ENCODE measurements at places on chromosomes 13 and 19.

GRCh38 chr13:26971990-26972887 is 199.4 kb downstream of the USP12 start:
- peak; percentile 28 for DNase-seq

DNA sequence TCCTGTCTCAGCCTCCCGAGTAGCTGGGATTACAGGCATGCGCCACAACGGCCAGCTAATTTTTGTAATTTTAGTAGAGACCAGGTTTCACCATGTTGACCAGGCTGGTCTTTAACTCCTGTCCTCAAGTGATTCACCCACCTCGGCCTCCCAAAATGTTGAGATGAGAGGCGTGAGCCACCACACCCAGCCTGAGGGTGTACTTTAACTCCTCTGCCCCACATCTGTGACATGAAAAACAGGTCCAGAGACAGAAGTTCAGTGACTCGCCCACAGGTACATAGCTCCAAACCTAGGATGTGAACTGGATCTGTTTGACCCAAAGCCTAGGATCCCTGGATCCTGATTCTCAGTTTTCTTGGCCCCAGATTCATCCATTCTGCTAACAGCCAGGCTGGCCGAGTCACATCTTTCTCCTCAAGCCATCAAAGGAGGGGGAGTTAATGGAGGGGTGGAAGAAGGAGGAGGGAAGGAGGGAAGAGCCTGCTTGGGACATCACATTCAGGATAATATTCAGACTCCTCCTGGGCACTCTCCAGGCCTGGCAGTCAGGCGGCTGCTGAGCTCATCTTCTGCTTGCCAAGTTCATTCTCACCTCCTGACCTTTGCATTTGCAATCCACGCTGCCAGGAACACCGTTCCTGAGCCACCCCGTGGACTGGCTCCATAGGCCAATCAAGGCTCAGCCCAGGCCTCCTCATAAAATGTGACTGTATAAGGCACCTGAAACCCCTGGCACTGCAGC is 3.1 kb downstream of the SPC24 start:
- no peak for DNase-seq

DNA sequence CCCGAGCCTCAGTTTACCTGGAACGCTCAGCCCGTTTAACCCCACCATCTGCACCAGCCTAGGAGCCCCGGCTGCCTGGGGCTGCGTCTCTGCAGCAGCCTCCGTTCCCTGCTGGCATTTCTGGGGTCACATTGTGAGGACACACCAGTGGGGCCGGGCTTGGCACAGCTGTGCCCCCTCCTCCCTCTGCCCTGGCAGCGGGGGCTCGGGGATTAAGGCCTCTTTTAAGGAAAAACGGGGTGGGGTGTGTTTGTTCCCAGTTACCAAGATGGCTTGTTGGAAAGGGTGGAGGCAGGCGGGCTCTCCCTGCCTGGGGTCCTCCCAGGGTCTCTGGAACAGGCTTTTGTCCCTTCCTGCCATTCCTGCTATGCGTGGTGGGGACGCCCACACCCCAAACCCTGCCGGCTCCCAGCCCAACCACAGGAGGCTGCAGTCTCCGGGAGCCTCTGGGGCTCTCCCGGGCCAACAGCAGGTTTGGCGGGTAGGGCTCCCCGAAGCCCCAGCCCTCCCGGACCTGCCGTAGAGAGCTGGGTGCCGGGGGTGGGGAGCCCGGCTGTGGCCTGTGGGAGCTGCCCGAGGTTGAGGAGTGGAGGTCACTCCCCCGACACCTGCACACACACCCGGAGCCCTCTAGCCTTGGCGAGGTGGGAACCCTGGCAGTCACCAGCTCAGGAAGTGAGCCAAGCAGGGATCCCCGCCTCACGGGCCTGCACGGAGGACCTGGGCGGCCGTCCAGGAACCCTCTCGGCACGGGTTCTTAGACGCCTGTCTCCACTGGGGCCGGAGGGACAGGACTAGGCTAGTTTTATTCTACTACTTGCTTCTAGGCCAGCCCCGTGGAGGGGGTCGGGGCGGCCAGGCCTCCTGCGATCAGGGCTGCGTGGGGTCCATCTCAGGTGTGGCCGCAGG is 36.9 kb downstream of the GADD45B start:
- DNase-seq = no peak

DNA sequence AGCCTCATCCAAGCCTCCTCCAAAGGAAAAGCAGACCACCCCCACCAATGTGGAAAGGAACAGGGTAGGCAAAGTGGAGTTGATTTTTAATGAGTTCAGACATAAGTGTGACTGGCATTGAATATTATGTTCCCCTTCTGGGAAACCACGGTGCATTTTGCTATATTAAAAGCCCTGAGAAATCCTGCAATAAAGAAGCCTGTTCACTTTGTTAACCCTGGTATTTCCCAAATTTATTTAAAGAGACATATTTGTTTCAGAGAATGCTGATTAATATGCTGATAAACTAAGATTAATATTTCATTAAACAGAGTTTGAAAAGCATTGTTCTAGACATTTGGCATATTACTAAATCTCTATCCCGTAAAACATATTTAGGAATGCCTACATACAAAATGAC is 151.4 kb downstream of the FGF14 start:
- DNase-seq = no peak

- DNase-seq = no peak
Measured at GRCh38 chr13:110339263-110339662, 32.2 kb downstream of the COL4A2 start.

- DNase-seq = no peak
Measured at GRCh38 chr13:22336460-22336859, 665.6 kb downstream of the FGF9 start.

Data from RKO (cell line).